ENCODE measurements at places on chromosomes 4 and X. TPM values are rescaled to one million over a fixed set of nuclear protein-coding genes. Genes with fewer than 3 reads are reported as not detected.

ERVMER34-1 gene
- not detected for total RNA-seq

- DNase-seq, result no peak
Observed at GRCh38 chr4:109169170-109169569, 133.3 kb downstream of the COL25A1 start.

MAGEA12 gene
- total RNA-seq, result not detected

STAP1 gene
- total RNA-seq, result 50.3 TPM

GRCh38 chrX:21985332-21985777 is 44.8 kb downstream of the SMS start:
- peak; percentile 40 for DNase-seq

GRCh38 chr4:118918388-118918787 is 29.7 kb downstream of the SYNPO2 start:
- no peak for DNase-seq

GRCh38 chr4:85703096-85703495 is 228.1 kb downstream of the ARHGAP24 start:
- no peak for DNase-seq

P2RY8 gene
- total RNA-seq, result 315 TPM

- no peak for DNase-seq
Observed at GRCh38 chr4:15765391-15765790, 12.7 kb upstream of the CD38 start.

AFAP1 gene
- 0.10 TPM for total RNA-seq

GRCh38 chrX:114787061-114787460 is 203.2 kb downstream of the HTR2C start:
- no peak for DNase-seq

F9 gene
- total RNA-seq, result not detected

DNA sequence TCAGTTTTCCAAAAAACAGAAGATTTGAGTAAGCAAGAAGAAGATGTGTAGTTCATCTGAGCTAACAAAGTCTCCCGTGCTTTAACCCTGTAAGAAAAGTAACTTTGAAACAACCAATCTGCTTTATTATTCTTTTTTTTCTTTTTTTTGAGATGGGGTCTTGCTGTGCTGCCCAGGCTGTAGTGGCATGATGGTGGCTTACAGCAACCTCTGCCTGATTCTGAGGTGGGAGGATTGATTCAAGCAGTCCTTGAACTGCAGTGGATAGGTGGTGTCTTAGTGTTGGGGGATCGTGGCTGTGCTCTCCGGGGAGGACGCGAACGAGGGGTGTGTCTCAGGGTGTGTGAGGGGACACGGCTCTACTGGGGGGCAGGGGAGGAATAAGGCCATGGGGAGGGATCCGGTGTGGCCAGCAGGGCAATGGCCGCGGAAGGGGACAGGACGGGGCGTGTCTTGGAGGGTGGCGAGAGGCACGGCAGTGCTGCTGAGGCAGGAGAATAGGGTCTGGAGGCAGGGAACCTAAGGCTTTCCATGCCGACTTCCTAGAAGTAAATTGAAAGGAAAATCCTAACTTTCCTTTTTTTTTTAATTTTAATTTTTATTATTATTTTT is 2.4 kb downstream of the ARSD start:
- DNase-seq, result no peak

DNA sequence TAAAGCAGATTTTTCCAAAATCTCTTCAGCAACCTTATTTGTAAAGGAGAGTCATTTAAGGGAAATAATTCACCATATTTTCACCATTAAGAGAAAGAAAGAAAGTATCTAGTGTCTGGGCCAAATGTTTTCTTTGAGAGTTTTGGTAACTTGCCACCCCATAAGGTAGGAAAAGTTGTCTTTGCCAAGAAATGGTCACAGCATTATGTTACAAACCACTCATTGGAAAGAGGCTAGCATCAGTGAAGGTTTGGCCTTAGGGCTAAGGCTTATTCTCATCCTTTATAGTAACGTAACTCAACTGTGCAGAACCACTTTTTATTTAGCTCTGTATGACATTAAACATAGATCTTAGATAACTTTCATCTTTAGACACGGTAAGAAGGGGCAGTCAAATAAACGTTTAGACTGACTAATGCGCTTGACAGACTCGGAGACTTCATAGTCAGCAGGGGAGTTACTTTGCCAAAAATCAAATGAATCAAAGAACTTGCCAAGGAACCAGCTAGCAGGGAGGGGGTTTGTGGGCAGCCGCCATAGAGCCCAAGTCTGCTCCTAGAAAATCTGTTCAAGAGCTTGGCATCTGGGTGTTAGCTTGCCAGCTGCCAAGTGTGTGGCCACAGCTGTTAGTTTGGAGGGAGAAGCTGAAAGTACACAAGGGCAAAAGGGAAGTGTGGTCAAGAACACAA is 182.8 kb upstream of the GRID2 start:
- no peak for DNase-seq

GRCh38 chrX:148501386-148502066 is 1.1 kb downstream of the AFF2 start:
- DNase-seq, result peak; percentile 27

HS6ST2 gene
- total RNA-seq, result not detected

DNA sequence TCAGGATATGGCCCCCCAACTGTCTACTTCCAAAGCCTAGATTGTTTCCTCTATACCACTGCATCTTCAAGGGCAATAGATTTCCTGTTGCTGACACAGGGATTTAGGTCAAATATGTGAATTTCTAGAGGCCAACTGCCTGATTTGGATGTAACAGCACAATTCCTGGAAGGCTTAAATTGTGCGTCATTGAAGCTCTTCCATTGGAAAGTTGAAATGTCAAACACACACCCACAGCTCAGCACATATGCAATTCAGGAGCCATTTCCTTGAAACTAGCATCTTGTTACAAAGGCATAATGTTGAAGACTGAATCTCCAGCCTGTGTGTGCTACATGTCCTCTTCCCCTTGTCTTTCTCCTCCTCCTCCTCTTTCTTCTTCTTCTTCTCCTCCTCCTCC is 158.6 kb downstream of the STK32B start:
- DNase-seq, result no peak

GRCh38 chr4:122658818-122659295 is 38.0 kb upstream of the IL21 start:
- no peak for DNase-seq

DNA sequence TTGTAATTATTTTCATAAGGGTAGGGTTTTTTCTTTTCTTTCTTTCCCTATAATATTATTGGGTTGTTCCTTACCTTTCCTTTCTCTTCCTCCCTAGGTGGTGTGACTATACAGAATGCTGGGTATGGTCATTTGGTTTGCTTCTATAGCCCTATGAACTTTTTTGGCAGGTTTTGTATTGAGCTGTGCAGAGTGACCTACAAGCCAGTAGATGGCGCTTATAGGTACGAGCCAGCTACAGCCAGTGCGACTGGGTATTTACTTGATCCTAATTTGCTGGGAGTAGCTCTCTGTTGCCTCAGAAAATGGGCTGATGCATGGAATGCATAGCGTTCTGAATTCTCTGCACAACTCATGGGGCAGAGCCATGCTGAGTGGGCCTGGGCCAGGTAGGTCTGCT is 423.3 kb downstream of the MAGEE1 start:
- no peak for DNase-seq
